ENCODE measurements at places on chromosomes 7 and 10.

GRCh38 chr7:154373956-154374355, 321.8 kb downstream of the DPP6 start:
- no peak for DNase-seq

GRCh38 chr7:116173051-116174028, 37.0 kb upstream of the TES start:
- DNase-seq = peak; percentile 83

DNA sequence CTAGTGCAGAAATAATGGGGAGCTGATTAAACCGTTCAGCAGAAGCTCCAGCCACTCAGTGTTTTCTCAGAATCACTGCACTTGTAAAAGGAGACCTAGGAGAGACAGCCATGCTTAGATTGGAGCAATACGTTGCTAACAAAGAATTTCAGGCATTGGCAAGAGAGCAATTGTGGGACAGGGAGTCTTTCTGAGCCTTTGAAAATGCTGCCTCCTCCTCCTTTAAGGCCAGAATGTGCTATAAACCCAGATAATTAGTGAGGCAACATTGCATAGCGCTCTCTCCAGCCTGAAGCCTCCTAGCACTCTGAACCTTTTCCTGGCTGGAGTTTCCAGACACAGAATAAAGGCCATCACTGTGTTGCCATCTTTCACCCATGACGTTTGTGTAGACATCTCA, 18.5 kb upstream of the PTPRN2 start:
- DNase-seq = peak; percentile 52

- peak; percentile 65 for DNase-seq
These were observed 38.7 kb downstream of the INSYN2A start for GRCh38 chr10:127157506-127158200.

DNA sequence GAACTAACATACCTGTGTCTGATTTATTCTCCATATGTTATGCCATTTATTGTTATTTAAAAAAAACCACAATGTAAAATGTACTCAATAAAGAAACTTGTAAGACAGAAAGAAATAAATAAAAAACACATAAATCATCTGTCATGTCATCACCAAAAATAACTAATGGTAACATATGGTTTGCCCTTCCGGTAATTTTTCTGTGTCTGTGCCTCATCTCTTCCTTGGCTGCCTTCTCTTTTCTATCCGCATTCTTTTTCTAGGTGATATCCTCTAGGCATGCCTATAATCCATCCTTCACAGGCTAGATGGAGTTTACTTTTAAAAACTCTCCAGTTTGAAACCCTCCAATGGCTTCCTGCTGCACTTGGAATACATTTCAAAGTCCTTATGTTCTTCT, 304.0 kb upstream of the ETV1 start:
- no peak for DNase-seq

All from choroid plexus epithelial cell (primary cell).